Activated T-cell treated with anti-CD3 and anti-CD28 coated beads for 1 hour (primary cell): ENCODE measurements at places on chromosomes 2 and 18.

DNA sequence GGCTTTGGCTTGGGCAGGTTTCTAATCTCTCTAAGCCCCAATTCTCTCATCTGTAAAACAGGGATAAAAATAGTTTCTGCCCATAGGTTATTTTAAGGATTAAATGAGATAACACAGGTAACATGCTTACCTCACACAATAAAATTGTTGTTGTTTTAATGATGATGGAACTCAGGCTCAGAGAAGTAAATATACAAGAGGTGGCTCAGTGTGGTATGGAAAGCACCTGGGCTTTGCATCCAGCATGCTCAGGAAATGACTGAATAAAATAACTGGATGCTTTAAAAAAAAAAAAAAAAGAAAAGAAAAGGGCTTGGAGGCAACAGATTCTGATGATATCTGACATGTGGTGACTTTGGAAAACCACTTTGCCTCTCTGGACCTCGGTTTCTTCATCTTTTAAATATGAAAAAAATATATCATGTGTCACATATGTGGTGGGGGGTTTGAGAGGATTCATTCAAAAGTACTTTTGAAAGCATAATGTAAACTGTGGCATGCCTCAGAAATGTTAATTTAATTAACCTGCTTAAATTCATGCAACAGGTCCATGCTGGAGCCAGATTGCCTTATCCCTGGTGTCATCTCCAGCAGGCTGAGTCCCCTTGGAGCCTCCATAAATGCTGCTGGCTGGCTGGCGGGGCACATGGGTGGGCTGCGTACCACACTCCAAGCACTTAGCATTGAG, 112.8 kb upstream of the CDC42EP3 start:
- DNase-seq = no peak

DNA sequence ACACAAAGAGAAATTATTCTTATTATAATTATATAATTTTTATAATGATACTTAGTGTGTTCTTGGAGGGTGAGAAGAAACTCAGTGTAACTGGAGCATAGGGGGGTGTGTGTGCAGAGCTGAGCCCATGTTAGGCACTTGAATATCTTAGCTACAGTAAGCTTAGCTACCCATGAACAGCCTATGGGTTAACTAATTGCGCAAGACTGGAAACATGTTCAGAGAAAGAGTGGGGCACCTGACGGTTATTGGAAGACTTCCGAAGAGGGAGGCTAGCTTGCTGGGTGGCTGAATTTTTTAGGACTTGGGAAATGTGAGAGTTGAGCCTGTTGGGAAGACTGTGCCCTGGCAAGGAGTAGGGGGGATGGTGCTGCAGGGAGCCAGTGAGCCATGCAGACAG, 229.2 kb downstream of the SLC4A3 start:
- no peak for DNase-seq

- no peak for DNase-seq
Measured at GRCh38 chr2:167289651-167290410, 401.6 kb downstream of the XIRP2 start.

GRCh38 chr2:234792621-234793022, 159.2 kb upstream of the SH3BP4 start:
- DNase-seq = no peak

DNA sequence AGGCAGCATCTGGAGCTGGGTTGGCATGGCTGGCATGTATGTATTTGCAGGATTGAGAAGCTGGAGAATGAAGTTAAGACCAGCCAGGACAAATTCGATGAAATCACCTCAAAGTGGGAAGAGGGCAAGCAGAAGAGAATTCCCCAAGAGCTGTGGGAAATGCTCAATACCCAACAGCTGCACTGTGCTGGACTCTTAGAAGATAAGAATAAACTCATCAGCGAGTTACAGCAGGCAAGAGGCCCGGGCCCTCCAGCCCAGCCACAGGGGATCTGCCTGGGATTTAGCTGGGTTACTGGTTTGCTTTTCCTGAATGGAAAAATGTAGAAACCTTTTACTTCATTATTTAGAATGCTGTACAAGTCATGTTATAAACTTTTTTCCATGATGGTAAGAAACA, 22.5 kb downstream of the DRC1 start:
- no peak for DNase-seq

DNA sequence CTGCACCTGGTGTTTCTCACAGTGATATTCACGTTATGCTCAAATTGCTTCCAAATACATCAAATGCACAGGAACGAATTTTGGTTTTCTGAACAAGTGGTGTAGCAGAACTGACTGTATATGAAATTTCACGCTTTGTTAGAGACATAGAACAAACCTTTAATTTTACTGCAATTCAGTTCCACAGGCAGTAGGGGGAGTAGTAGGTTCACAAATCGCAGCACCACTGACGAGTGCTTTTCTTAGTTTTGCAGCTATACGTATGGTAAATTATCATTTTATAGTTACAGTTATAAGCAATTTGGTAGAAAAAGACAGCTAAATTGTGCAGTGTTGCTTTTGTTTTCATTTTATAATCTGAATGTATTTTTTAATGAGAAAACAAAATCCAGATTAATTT, 113.3 kb downstream of the KIAA1328 start:
- DNase-seq = no peak

DNA sequence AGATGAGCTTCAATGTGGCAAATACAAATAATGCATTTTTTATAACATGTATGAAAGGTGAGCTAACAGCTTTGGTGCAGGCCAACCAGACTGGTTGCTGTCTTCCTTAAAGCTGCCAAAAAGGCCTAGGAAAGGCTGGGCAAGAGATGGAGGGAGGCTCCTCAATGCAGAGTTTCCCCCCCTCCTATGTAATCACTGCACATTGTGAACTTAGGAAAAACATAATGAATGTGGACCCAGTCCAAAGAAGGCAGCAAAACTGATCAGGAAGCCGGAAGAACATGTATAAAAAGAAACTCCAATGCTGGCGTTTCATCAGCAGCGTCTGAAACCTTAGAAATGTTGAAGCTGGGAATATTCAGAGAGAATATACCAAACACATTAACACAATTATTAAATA, 84.2 kb upstream of the LYPD6 start:
- no peak for DNase-seq

GRCh38 chr2:177029075-177029474, 183.5 kb upstream of the HNRNPA3 start:
- no peak for DNase-seq

DNA sequence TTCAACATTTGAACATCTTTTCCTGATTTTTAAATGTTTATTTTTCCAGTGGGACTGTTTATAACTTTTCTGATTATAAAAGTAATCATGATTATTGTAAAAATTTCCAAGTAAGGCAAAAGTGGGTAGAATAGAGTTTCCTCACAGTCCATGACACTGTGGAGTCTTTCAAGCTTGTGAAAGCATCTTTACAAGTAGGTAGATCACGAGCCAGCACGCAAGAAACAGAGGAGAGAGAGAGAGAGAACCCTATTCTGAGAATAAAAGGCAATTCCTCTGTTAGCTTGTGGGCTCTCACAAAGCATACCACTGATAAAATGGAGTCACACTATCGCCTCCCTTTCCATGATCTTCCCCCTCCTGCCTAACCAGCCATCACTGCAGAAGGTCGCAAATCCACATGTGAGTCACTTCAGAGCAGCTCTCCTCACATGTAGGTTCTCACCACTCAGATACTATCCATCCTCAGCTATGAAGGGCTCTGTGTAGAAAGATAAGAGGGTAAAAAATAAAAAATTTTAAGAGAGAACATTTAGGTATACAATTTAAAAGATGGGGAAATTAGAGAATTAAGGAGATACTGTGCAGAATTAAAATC, 40.3 kb downstream of the AAK1 start:
- DNase-seq = no peak

GRCh38 chr2:236776695-236777251, 207.1 kb downstream of the ACKR3 start:
- DNase-seq = no peak

DNA sequence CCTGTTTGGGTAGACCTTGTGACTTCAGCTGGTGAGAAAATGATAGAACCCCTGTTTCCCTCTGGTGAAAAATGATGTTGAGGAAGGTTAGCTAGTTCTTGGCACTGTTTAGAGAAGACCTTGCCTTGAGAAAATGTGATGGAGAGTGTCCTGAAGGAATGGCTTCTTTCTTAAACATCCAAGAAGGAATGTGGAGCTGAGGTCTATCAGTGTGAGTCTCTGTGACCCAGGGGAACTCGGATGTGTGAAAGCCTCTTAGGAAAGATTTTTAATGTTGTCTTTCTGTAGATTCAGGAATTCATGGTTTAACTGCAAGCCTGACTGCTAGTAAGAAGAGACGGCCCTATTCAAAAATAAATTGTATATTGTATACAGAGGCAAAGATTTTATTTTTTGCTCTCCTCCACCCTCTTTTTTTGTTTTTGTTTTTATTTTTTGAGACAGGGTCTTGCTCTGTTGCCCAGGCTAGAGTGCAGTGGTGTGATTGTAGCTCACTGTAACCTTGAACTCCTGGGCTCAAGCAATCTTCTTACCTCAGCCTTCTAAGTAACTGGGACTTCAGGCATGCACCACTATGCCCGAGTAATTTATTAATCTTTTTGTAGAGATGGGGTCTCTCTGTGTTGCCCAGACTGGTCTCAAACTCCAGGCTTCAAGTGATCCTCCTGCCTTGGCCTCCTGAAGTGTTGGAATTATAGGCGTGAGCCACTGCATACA, 87.5 kb downstream of the ZNF532 start:
- DNase-seq = no peak

DNA sequence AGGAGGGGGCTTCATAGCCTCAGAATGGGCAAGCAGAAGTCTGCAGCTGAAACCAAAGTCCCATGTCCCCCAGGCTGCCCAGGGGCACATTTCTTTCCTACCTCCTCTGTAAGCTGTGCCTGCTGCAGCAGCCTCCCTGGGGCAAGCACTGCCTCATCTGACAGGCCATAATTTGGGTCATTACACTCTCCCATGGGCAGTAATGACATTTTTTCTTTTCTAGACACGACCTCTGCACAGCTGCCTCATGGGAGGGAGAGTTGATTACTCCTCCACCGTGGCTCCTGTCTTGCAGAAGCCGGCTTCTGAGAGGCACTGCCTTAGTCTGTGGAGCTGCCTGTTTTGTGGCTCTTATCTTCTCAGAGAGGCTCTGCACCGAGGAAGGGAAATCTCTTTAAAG, 268.9 kb downstream of the TDRD15 start:
- no peak for DNase-seq

DNA sequence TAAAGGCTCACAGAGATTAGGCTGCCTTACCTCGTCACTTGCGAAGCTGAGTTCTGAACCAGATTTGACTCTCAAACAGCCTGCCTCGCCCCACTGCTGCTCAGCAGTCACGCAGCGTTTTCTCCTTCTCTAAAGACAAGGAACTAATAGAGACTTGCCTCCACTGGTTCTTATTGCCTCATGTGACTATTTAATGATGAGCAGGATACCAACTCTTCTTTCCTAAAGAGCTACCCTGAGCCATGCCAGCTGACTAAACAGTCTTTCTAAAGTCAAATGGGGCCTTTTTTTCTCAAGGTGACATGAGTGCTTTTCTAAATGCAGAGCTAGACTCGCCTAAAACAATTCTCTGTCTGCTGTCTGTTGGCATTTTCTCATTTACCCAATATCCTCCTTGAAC, 147.5 kb downstream of the NCKAP5 start:
- DNase-seq = no peak

DNA sequence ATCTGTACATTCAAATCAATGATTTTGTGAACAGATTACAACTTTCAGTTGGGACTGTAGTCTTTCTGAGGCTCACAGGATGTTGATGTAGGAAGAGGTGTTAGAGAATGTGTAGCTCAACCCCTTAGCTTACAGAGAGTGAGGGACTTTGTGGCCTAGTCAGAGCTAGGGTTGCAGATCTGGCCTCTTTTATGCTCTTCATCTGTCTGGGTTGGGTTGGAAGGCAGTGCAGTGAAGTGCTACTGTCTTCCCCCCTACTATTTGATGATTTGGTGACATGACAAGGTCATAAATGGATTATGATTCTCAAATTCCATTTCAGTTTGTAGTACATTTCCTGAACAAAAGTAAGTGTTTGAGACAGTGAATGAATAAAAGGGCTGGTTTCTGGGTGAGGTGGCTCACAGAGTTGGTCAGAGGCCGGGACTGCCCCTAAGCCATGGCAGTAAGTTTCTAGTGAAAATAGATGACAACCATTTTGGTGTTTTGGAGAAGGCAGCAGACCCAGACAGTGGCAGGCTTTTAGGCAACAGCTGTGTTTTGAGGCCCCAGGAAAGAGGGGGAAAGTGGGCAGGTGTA, 21.6 kb downstream of the MAP4K4 start:
- no peak for DNase-seq

- no peak for DNase-seq
Measured at GRCh38 chr2:26725521-26725820, 32.9 kb downstream of the KCNK3 start.

DNA sequence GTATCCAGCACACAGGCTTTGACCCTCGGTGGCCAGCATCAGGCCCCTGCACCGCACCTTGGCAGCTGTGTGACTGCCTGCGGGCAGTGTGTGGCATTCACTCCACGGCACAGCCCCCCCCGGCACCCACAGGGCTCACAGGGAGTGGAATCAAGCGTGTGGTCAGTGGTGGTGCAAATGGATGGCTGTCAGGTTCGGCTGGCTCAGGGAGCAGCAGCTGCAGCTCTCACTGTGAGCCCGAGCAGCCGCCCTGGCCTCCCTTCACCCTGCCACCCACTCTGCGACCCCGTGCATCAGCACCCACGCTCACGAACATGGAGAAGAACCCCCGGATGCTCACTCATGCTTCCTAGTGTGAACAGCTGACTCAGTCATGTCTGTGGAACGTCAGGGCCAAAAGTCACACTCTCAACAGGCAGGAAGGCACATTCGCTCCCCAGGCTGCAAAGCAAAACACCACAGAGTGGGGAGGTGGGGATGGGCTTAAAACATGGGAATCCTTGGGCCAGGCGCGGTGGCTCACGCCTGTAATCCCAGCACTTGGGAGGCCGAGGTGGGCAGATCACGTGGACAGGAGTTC, 41.5 kb upstream of the GPC1 start:
- DNase-seq = no peak

DNA sequence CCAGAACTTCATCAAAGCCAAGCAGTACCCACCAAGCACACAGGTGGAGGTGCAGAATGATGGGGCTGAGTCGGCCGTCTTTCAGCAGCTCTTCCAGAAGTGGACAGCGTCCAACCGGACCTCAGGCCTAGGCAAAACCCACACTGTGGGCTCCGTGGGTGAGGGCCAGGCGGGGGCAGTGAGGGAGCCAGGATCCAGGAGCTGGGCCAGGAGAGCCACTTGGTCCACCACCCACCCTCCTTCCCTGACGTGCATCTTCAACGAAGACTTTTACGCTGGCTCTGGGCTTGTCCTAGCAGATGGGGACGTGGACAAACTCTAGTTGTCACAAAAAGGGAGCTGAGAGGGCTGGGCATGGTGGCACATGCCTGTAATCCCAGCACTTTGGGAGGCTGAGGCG, 11.8 kb downstream of the VIL1 start:
- DNase-seq = no peak

- no peak for DNase-seq
Measured at GRCh38 chr2:143558665-143559064, 429.4 kb downstream of the ARHGAP15 start.

- DNase-seq = no peak
Measured at GRCh38 chr2:231399046-231399852, 3.7 kb downstream of the B3GNT7 start.
